ENCODE measurements at places on chromosomes 5 and 9.

DNA sequence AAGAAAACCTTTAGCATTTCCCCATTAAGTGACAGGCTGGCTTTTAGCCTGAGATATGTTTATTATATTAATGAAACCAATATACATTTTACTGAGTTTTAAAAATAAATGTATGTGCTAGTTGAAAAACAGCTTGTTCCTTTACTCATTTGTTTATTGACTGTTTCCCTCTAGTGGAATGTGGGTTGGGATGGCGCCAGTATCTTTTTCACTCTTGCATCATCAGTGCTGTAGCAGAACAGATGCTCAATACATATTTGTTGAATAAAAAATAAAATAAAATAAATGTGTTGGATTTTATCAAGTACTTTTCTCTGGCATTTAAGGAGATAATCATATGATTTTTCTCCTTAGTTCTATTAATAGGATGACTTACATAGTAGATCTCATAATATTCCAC lies 43.0 kb downstream of the FSTL4 start:
- DNase-seq: no peak

GRCh38 chr5:155697236-155697635 lies 629.7 kb upstream of the SGCD start:
- DNase-seq: no peak

GRCh38 chr5:55231029-55231918 lies 2.1 kb downstream of the CCNO start:
- no peak for DNase-seq

DNA sequence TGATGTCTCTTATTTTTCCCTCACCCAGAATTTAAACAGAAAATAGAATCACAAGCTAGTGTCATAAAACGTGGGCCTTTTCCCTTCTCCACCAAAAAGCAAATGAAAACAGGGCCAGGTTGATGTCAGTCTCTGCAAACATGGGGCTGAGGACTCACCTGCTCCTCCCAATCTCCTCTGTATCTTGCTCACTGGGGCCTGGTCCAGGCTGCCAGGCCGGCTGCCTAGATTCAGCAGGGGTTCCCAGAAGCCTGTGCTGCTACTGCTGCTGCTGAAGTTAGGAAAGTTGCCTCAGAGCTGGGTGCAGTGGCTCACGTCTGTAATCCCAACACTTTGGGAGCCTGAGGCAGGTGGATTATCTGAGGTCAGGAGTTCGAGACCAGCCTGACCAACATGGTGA lies 84.3 kb downstream of the PCDH1 start:
- DNase-seq: no peak

GRCh38 chr9:137055385-137056364 lies 1.8 kb upstream of the ENTPD2 start:
- peak; percentile 28 for DNase-seq

DNA sequence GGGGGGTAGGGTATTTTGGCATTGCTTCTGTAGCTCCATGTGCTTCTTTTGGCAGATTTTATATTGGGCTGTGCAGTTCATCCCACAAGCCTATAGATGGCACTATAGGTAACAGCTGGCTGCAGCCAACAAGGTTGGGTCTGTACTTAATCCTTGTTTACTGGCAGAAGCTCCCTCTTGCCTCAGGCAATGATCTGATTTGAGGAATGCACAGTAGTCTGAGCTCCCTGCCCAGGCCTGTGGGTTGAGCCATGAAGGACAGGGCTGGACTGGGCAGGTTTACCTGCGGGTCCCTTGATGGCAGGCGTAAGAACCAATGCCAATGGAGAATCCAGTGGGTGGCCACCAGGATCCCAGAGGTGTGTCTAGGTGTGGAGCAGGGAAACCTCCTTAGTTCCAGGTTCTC lies 11.7 kb upstream of the OR1J2 start:
- DNase-seq: peak; percentile 36

DNA sequence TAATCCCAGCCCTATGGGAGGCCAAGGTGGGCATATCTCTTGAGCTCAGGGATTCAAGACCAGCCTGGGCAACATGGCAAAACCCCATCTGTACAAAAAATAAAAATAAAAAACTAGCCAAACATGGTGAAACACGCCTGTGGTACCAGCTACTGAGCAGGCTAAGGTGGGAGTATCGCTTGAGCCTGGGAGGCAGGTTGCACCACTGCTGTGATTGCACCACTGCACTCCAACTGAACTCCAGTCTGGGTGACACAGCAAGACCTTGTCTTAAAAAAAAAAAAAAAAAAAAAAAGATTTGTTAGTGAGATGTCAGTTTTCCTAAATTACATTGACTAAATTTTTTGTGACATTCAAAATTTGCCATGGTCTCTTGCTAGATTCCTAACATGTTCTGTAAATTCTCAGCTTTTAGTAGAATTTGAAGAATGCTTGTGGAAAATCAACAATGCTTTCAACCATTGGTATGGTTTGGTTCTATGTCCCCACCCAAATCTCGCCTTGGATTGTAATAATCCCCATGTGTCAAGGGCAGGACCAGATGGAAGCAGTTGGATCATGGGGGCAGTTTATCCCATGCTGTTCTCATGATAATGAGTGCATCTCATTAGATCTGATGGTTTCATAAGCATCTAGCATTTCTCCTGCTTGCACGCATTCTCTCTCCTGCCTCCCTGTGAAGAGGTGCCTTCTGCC lies 236.1 kb downstream of the ARRDC3 start:
- no peak for DNase-seq

- no peak for DNase-seq
Observed at GRCh38 chr9:136940526-136941230, 3.9 kb downstream of the FBXW5 start.

GRCh38 chr9:91200692-91201336 lies 160.9 kb downstream of the AUH start:
- DNase-seq: peak; percentile 25

GRCh38 chr9:114735704-114736103 lies 53.7 kb upstream of the TEX48 start:
- peak; percentile 17 for DNase-seq

DNA sequence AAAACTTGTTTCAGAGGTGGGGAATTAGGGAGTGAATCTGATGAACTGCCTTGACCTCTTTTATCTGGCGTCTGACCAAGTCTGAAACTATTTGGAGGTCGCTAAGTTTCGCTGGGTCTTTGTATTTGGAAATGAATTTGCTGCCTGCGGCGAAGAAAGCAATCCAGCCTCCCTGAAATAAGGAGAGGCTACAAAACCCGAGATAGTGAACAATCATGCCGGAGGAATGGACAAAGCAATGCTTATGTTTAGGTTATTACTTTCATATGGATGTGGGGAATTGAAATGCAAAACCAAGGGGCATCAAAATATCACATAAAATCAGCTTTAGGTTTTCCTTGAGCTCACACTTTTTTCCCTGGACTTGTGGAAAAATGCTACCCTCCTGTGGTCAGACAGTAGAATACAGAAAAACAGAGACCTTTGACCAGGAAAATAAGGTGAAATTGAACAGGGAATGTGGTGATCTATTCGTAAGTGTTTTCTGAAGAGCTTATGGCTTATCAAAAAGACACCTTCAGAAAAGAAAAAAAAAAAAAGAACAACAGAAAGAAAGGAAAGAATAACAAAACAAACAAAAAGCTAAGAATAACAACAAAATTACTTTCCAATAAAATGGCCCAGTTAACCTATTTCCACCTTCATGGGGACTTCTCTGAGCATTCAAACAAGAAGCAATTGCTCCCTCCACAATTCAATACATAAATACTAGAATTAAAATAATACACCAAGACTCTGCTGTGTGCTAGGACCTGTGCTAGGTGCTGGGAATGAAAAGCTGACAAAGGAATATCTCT lies 68.6 kb upstream of the DPYSL3 start:
- DNase-seq: peak; percentile 66

- DNase-seq: peak; percentile 42
Observed at GRCh38 chr9:137664676-137665075, 45.9 kb downstream of the EHMT1 start.

GRCh38 chr5:149240354-149240998 lies 31.2 kb upstream of the AFAP1L1 start:
- DNase-seq: peak; percentile 34

DNA sequence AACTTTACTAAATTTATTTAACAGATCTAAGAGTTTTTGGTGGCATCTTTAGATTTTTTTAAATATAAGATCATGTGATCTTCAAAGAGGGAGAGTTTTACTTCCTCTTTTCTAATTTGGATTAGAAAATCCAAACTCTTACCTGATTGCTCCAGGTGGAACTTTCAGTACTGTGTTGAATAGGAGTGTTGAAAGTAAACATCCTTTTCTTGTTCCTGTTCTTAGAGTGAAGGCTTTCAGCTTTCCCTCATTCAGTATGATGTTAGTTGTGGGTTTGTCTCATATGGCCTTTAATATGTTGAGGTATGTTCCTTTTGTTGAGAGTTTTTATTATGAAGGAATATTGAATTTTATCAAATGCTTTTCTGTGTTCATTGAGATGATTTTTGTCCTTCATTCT lies 650.0 kb upstream of the SGCD start:
- no peak for DNase-seq

DNA sequence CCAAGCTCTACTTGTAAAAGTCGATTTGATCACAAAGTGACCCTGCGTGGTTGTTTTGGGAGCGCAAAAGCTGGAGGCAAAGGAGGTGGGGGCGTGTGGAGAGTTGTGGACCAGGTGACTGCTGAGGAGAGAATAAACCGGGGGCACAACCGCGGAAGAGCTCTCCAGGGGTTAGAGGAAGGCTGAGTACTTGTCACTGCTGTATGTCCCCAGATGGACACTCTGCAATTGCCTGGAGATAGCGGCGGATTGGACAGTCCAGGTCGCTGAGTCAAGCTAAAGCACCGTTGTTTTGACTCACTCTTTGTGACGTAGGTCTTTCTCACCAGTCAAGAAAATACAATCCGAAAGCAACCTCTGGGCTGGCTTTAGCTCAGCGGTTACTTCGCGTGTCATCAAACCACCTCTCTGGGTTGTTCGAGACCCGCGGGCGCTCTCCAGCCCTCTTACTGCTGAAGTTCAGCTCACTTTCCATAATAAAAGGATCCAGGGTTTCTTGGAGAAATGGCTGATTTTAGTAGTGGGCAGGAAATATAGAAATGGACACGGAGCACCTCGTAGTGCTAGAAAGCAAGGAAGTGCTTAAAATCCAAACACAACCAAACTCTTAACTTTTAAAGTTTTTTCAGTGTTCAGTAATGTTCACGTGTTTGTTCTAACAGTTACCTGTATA lies 25.7 kb downstream of the ZMAT2 start:
- peak; percentile 94 for DNase-seq

GRCh38 chr5:32630867-32631491 lies 45.6 kb downstream of the SUB1 start:
- DNase-seq: no peak

GRCh38 chr5:43412644-43413043 lies 453 bp upstream of the CCL28 start:
- no peak for DNase-seq

GRCh38 chr9:122122903-122123632 lies 30.0 kb upstream of the TTLL11 start:
- DNase-seq: peak; percentile 62

DNA sequence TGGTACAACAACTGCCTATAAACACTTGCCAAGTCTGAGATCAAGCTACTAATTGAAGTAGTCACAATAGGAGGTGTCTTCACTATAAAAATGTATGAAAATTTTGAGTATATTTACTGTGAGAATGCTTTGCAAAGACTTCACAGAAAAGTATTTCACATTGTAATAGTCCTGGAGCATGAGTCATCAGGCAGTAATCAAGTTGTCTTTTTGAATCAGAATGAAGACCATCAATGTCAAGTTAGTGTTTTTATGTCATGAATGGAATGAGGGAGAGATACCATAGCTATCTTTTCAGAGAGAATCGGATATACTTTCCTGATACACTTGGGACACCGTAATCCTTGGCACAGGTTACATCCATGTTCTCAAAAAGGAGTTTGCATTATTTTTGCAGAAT lies 466.9 kb upstream of the ARRDC3 start:
- peak; percentile 73 for DNase-seq

GRCh38 chr9:120937596-120937995 lies 11.0 kb upstream of the TRAF1 start:
- peak; percentile 79 for DNase-seq

DNA sequence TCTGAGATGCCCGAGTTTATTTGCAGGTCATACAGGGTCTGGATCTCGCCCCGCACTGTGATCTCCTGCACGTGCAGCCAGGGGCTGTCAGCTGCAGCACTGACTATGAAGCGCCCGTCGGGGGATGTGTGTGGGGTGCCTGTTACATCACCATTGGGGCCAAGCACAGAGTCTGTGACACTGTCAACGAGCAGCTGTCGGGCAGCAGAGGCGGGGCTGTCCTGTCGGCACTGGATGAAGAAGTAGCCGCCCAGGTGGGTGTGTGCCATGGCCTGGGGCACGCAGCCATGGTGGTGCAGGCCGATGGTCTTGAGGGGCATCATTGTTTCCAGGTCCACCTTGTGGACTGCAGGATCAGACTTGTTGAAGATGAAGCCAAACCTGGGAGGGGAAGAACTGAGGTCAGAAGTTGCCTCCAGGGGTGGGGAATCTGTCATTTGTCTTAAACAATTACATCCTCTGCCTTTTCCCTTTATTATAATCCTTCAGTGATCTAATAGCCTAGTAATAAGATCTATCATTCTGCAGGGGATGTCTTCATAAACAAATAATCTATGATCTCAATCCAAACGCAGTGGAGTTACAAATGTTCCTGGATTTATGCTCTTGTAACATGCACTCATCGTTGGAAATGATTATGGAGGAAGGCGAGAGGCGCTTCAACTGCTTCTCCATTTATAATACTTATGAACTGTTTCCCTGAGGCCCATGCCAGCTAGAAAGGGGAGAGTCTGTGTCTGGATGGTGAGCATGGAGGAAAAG lies 147.8 kb downstream of the HSPA4 start:
- DNase-seq: no peak

- no peak for DNase-seq
Observed at GRCh38 chr5:82802954-82803353, 274.2 kb downstream of the TMEM167A start.

DNA sequence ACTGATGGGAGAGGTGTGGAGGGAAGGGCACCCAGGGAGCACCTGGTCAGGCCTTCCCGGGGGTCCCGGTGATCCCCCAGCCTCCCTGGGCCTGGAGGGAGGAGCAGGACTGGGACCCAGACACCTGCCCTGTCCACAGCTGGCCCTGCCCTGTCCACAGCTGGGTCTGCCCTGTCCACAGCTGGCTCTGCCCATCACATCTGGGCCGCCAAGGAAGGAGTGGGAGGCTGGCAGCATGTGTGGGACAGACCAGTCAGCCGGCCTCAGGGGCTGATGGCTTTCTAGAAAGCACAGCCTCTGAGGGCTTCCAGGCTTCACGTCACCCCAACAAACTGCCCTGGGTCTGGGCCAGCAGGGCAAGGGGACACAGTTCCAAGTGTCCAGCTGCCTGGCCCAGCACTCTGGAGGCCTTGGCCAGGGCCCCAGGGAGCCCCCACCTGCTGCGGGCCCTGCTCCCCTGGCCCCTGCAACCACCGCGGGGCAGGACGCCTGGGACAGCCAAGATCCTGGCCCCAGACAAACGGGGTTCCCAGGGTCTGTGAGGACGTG lies 12.2 kb downstream of the DNLZ start:
- DNase-seq: no peak

- DNase-seq: no peak
Observed at GRCh38 chr9:78189461-78189860, 46.4 kb upstream of the CEP78 start.

GRCh38 chr9:32728181-32728580 lies 55.2 kb upstream of the TMEM215 start:
- DNase-seq: no peak

Data from fibroblast of skin of back (primary cell).